ENCODE measurements at places on chromosomes 11 and 22. TPM values are rescaled to one million over a fixed set of nuclear protein-coding genes. Genes with fewer than 3 reads are reported as not detected.

DNA sequence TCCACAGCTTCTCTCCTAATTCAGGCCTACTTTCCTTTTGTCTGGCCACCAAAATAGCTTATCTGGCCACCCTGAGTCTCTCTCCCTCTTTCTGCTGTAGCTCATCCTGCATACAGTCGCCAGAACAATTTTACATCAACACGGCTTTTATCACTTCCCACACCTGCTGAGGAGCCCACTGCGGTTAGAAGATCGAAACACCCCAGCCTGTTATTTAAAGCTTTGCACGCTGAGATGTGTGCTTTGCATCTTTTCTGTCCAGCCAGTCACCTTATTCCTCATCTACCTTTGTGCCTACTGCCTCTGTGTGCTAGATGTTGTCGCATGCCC lies 96.0 kb downstream of the COMMD9 start:
- DNase-seq: no peak

GRCh38 chr11:60879971-60880588 lies 12.7 kb downstream of the ZP1 start:
- DNase-seq: no peak

DNA sequence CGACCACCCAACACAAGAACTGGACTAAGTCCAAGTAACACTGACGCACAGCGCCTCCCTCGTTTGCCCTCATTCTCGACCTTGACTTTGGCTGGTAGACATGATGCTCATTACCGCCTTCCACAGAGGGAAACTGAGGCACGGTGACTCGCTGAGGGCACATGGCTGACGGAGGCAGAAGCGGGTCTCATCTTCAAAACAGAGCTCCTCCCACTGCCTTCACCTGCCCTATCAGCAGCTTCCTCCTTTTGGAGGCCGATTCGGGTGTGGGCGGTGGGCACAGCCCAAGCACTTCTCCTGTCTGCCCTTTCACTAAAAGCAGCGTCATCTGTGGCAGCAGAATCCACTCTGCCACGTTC lies 2.0 kb upstream of the KMT5B start:
- DNase-seq: no peak

Gene ANGPTL5
- total RNA-seq: not detected

Gene CYB5R2
- 0.17 TPM for total RNA-seq

GRCh38 chr11:134571301-134571700 lies 159.3 kb upstream of the B3GAT1 start:
- DNase-seq: no peak
